Stimulated activated CD8-positive, alpha-beta memory T cell treated with anti-CD3 and anti-CD28 coated beads, Interleukin-7, amount 100 ng/mL, for 1 hour (primary cell): ENCODE measurements at places on chromosomes 6 and 20.

DNA sequence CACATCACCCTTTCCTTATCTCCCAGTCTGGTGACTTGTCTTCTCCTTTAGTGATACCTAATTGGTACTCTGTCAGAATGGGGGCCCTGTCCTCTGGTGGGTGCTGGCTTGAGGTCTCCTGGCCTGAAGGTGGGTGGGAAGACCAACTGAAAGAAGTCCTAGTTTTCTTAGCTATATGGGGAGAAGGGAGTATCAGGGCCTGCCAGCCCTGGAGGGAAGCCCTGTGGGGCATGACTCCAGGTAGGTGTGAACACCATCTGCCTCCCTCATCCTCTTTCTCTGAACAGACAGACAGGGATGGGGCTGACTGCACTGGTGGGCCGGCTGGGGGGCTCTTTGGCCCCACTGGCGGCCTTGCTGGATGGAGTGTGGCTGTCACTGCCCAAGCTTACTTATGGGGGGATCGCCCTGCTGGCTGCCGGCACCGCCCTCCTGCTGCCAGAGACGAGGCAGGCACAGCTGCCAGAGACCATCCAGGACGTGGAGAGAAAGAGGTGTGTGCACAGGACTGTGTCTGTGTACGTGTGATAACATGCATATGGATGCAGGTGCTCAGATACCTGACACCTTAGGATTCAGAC lies 4.8 kb downstream of the CRIP3 start:
- DNase-seq, result no peak

DNA sequence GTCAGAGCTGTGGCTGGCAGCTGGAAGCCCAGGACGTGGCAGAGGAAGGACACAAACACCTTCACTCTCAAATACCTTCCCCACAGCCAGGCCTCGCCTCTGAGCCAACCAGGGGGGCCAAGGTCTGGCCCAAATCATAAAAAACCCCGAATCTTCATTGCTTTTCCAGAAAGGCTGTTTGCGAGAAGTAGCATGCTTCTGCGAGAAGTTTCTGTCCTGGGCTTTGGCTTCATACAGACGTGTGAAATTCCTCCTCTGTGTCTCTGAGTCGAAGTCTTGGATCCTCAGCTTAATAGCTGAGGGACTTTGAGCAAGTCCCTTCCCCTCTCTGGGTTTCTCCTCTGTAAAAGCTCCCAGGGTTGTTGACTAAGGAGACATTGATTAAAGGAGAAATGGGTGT lies 63.0 kb downstream of the CHMP4B start:
- DNase-seq, result no peak

DNA sequence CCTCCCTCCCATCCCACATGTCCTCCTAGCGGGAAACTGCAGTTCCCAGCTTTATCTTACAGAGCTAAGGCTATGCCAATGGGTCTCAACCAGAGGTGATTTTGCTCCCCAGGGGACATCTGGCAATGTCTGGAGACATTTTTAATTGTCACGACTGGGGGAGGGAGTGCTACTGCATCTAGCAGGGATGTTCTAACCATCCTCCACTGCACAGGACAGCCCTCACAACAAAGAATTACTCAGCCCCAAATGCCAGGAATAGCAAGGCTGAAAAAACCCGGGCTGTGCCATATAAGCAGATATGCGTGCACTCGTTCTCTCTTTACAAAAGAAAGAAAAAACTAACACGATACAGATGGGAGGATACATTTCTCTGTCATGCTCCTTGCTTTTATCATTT lies 8.5 kb downstream of the MRPS18A start:
- DNase-seq, result no peak

GRCh38 chr6:139577763-139578604 lies 203.5 kb upstream of the CITED2 start:
- DNase-seq, result no peak

DNA sequence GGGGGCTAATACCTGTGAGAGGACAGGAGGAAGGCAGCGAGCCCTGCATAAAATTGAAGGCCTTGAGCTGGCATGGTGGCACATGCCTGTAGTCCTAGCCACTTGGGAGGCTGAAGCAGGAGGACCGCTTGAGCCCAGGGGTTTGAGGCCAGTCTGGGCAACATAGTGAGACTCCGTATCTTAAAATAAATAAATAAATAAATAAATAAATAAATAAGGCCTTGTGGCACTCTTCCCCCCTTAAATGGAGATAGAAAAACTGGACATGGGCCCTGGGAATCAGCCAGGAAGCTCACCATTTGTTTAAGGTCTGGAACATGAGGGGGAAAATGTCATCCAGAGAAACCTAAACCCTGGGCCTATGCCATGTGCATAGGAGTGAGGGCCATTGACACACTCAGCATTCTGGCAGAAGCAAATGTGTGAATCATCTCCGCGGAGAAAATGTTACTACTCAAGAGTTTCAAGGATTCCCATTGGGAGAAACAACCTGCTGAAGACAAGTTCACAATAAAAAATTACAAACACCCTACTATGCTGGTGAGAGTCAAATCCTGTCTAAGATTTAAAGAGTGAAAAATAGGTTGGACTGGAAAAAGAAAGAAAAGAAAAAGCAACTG lies 51.9 kb upstream of the UBR2 start:
- no peak for DNase-seq

DNA sequence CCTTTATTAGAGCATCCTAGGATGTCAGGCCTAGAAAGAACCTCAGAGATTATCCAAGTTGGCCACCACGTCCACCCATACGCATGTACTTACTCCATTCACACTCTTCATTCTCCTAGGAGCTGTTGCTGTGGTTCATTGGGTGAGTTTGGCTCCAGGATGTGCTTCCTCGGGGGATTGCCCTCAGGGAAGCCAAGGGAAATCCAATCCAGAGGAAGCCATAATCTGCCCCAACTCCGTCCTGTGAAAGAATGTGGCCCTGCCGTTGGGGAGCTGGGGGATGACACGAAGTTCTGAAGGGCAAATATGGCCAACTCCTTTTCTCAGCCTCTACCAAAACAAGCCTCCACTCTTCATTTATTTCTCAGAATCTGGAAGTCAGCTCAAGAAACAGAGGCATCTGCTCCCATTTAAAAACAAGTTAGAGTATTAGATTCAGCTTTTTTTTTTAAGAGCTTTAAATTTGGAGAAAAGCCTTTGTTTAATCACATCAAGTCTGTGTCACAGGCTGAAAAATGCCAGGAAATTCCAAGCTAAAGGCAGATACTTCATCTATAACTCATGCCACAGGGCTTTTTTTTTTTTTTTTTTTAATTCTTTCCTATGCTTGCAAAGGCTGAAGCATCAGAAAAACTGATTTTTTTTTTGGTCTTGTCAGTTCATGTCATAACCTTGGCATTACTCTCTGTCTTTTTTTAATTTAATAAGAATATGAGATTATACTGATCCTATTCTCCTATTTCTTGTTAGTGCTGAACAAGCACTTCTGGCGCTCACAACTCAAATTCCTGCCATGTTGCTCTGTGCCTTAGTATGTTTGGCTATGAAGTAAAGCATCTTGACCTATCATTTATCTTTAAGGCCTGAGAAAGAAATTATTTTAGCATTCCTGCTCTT lies 480.9 kb upstream of the MARCKS start:
- no peak for DNase-seq

DNA sequence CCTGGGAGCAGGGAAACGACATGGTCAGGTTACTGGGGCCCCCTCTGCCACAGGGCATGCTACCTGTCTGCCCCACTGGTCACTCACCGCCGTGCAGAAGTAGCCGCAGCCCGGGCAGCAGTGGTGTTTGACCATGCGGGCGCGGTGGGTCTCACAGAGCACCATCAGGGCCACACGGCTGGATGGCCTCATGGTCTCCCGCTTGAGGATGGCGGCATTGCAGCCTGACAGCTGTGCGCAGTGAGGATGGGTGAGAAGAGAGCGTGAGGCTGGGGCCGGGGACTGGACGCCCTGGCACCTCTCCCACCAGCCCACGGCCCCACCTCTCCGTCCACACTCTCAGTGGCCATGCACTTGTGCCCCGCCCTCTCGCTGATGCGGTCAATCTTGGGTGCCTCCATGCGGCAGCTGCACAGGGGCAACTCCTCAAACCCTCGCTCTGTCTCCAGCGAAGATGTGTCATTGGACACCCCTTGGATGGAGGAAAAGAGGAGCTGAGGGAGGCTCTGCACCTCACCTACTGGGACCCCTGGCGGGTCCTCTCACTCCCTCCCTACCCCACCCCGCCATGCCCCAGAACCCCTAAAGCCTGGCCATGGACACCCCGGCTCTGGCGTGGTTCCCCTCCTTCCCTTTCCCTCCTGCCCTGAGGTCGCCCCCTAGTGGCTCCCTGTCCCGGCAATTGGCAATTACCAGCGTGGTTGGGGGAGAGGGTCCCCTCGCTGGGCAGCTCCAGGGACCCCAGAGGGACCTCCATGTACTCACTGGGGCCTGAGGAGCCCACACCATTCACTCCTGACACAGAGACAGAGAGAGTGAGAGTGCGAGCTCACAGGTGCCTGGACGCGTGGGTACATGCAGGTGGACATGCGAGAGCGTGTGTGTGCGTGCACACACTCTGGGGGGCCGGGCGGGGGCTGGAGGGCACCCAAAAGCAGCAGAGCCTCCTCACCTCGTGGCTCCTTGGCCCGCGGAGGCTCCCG lies 8.9 kb downstream of the EHMT2 start:
- no peak for DNase-seq

DNA sequence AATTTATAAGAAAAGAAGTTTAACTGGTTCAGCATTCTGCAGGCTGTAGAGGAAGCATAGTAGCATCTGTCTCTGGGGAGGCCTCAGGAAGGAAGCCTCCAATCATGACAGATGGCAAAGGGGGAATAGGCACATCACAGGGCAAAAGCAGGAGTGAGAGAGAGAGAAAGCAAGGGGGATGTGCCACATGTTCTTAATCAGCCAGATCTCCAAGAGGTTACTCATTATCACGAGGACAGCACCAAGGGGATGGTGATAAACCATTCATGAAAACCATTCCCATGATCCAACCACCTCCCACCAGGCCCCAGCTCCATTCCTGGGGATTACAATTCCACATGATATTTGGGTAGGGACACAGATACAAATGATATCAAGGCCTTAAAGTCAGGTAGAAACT lies 217.5 kb upstream of the TCF21 start:
- DNase-seq, result no peak

GRCh38 chr6:149861603-149862423 lies 2.3 kb downstream of the LRP11 start:
- no peak for DNase-seq

DNA sequence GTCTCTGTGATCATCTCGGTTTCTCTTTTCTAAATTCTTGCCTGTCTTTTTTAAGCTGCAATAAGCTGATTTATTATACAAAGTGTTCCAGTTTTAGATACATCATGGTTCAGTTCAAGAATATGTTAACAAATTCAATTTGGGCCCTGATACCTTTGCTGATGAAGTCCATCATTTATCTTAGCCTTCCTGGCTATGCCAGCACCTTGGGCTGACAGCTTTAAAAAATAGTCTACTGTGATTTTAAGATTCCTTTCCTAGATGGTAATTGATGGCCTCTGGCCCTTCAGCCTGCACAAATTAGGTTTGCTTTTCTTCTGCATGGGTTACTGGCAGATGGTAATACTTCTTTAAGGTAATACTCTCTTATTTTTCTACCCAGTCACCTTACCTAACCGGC lies 7.1 kb upstream of the TMEM217 start:
- DNase-seq, result no peak

GRCh38 chr6:56730663-56731529 lies 88.2 kb upstream of the DST start:
- DNase-seq, result no peak

DNA sequence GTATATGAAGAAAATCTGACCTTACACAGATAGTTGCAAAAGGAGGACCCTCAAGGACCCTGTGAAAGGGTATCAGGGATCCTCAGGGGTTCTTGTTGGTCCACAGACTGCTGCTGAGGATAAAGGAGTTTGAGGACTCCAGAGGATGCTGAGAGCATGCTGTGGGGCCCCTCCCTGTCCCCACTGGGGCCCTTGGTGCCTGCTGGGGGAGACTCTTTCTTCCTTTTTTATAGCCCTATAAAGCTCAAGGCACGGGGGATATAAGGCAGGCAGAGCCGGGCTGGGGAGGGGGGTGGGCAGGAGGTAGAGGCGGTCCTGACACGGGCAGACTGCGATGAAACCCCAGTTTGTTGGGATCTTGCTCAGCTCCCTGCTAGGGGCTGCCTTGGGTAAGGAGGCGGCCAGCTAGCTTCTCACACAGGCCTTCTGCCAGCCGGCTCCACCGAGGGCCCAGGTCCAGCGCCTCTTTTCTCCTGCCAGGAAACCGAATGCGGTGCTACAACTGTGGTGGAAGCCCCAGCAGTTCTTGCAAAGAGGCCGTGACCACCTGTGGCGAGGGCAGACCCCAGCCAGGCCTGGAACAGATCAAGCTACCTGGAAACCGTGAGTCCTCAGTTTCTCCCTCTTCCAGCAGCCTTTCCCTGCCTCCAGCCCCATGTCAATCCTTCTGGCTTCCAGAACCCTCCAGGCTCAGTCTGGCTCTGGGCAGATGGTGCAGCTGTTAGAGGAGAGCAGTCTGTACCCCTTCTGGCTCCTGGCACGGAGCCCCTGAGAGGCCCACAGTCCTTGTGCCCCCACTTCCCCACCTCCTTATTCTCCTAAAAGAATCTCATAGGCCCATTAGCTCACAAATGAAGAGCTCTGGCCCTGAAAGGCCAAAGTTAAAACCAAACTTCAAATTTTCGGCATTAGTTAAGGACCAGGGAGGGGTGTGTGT lies at the start of gene LY6G6D:
TSS of gene LY6G6D (plus strand) at position 327 of the 937 bp plus-strand sequence. CDS start at position 335, 8 bp downstream.
- DNase-seq, result no peak

DNA sequence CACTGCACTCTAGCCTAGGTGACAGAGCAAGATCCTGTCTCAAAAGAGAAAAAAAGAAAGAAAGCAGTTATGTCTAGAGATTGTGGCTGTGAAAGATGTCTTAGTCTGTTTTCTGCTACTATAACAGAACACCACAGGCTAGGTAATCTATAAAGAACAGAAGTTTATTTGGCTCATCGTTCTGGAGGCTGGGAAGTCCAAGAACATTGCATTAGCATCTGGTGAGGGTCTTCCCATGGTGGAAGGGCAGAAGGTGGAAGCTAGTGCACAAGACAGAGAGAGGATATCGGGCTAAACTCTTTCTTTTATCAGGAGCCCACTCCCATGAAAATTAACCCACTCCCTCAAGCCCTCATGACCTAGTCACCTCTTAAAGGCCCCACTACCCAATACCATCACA lies 16.2 kb upstream of the RALY start:
- DNase-seq, result no peak
